ENCODE measurements at places on chromosomes 12 and 14.

DNA sequence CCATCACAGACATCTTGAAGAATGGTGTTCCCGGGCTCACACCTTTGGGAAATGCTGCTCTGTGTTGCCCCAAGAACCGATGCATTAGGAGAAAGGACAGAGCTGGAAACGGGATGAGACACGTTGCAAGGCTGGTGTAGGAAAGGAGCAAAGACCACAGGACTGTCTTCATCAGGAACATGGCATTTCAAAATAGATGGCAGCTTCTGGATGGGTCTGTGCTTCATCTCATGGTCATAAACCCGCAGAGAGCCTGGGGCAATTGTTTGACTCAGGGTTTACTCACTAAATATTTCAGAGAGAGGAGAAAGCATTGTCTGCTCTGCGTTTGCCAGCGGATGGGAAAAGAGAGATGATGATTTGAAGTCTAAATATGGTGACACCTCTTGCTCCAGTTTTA, 76.3 kb downstream of the CACNA1C start:
- DNase-seq, result no peak

DNA sequence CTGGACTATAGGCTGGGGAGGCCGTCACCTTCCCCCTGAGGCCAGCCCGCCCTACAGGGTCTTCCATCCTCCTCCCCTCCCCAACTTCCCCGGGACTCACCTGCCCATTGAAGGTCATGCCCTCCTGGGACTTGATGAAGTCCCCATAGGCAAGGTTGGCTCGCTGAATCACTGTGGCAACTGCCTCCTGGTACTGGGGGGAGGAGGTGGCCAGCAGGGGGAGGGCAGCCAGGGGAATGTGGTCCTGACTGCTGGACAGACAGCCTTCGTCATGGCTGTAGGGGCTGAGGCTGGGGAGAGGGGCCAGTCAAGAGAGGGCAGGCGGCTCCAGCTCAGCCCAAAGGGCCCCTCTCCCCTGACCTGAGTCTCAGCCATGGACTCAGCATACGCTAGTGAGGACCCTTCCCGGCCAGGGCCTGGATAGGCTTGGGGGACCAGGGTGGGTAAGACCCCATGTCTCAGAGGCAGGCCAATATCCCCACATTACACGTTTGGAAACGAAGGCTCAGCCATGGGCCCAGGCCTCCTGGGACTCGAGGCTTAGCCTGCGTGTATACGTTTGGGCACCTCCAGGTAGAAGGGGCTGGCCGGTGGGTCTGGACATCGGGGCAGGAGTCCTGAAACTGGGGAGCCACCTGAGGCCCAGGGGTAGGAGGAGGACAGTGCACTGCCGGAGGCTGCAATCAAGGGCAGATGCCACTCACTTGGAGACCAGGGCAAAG, 16.3 kb downstream of the ARL6IP4 start:
- DNase-seq, result no peak

GRCh38 chr12:5565933-5566599, 134.2 kb downstream of the NTF3 start:
- DNase-seq, result no peak

DNA sequence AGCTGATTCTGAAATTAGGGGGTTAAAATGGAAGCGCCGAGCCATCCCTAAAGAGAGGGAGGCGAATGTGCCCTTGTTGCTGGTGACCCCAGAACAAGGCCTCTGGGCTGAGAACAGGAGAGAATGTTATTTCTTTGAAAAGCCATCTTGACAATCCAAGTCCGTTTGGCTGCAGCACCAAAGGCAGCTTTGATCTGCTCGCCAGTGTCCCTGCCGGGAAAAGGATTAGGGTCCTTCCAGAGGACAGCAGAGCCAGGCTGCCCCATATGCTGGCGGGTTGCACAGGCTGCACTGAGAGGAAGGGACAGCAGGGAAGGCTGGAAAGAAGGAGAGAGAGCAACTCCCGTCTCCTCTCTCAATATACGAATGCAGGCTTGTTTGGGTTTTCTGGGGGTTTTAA, 141.7 kb downstream of the TMEM132C start:
- no peak for DNase-seq

GRCh38 chr14:90487462-90487861, 90.6 kb downstream of the CALM1 start:
- DNase-seq, result no peak

DNA sequence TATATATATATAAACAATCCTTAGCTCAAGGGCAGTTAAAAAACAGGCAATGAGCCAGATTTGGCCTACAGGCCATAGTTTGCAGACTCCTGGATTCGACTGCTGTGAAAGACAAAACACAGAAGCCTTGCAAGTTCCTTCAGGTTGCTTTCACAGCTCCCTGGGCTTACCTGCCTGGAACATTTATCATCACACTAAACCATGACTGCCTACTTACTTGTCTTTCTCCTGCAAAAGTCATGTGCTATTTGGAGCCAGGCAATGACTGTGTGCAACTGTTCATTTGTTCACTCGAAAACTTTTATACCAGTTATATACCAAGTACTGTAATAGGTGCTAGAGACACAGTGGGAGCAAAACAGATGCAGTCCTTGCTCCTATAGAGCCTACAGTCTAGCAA, 2.2 kb upstream of the RPS6KA5 start:
- DNase-seq, result no peak

- no peak for DNase-seq
These were observed 167.2 kb downstream of the FSCB start for GRCh38 chr14:44339862-44340261.

Data from kidney epithelial cell (primary cell).